Brain (organoid and tissue), 16 donors: ENCODE measurements at places on chromosomes 12 and 14.

DNA sequence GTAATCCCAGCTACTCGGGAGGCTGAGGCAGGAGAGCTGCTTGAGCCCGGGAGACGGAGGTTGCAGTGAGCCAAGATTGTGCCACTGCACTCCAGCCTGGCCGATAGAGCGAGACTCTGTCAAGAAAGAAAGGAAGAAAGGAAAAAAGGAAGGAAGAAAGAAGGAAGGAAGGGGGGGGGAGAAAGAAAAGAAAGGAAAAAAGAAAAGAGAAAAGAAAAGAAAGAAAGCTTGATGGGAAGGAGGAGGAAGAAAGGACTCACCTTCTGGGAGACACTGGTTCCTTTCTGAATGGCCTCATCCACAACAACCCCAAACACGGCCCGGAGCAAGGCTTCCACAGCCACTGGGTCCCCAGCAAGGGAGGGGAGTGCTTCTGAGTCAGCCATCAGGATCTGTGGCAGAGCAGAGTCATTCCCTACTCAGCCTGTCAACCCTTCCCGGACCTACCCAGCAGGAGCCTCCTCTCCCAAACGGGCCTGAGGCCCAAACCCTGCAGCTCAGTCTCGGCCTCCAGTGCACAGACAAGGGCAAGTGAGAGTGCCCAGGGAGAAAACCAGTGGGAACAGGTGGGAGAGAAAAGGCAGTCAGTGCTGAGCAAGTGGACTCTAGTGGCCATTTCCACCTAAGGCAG, 7.3 kb upstream of the ZNF740 start:
- DNase-seq = no peak

- no peak for DNase-seq
Measured at GRCh38 chr14:59359431-59360124, 105.6 kb downstream of the GPR135 start.

- no peak for DNase-seq
Measured at GRCh38 chr12:93773122-93773871, 96.1 kb downstream of the CRADD start.

DNA sequence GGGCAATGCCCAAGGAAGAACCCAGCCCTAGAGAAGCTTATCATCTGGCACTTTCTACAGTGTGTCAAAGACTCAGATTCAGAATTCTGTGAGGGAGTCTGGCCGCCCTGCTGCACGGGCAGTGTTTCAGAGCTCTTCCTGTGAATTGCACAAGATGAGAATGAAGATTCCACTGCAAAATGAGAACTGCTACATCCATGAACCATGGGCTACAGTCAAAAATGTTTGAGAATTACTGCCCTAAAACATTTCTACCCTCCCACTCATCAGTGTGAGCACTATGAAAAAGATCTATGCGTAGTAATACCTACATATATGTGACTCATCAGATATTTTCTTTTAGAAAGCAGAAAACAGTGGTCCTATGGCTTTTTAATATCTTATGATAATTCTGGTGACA, 104.0 kb downstream of the STAB2 start:
- DNase-seq = peak; percentile 45

DNA sequence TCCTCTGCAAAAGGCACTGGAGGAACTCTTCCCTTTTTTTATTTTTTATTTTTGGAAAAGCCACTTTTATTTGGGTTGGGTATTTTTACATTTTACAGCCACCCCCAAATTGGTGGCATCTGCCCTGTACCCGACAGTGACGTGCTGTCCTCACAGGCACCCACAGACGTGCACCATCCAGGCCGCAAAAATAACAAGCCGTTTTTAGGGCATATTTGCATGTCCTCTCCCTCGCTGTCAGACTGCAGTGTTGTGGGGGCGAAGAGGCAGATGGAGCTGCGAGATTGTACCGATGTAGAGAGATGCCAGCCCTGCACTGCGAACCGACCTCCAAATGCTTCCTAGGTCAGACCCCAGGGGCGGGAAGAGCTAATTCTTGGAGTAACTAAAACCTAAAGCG, 12.2 kb downstream of the JDP2 start:
- DNase-seq = no peak
